ENCODE measurements at places on chromosomes 4 and X. TPM values are rescaled to one million over a fixed set of nuclear protein-coding genes. Genes with fewer than 3 reads are reported as not detected.

SPANXB1 gene
- not detected for total RNA-seq

LRP2BP gene
- 1.1 TPM for total RNA-seq

PDS5A gene
- total RNA-seq: 105 TPM

RPS3A gene
- total RNA-seq: 3,095 TPM

SULT1B1 gene
- 2.2 TPM for total RNA-seq

NCAPG gene
- total RNA-seq: 65.9 TPM

TRIM75 gene
- not detected for total RNA-seq

PDLIM3 gene
- not detected for total RNA-seq

KLHL4 gene
- not detected for total RNA-seq

TMPRSS11A gene
- total RNA-seq: not detected

CFAP299 gene
- total RNA-seq: not detected

SRD5A3 gene
- 12.9 TPM for total RNA-seq

DCAF8L2 gene
- not detected for total RNA-seq

Data from activated CD8-positive, alpha-beta T cell treated with anti-CD3 and anti-CD28 coated beads for 36 hours (primary cell).